ENCODE measurements at places on chromosomes 12 and 14.
A peak's percentile ranks its signal among the peaks of the same experiment; 100 is the strongest.

DNA sequence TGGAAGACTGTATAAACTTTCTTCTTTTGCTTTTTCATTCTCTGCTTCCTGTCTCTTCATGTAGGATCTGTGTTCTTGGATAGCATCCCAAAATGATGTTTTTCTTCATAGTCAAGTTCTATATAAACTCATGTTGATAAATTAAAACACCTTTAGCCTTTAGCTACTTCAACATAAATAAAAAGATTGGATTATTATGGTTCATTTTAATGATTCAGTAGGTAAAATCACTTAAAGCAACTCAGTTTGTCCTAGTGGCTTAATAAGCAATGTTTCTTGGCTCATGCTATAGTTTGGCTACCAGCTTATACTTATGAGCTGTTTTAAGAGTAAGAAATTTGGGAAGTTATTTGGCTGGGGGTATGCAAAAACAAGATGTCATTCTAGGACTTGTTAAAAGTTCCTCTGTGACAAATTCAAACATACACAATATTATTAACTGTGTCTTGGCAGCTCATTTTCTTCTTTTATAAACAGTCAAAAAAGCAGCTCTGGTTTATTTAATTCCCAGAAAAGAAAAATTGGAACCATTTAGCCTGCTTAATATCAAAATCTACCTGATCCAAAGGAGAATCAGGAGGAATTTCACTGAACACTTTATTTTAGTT, 111.4 kb downstream of the TMTC3 start:
- DNase-seq: no peak

- no peak for DNase-seq
Observed at GRCh38 chr14:34640826-34641225, 10.9 kb upstream of the SNX6 start.

- DNase-seq: no peak
Observed at GRCh38 chr12:11667171-11667570, 17.7 kb downstream of the ETV6 start.

DNA sequence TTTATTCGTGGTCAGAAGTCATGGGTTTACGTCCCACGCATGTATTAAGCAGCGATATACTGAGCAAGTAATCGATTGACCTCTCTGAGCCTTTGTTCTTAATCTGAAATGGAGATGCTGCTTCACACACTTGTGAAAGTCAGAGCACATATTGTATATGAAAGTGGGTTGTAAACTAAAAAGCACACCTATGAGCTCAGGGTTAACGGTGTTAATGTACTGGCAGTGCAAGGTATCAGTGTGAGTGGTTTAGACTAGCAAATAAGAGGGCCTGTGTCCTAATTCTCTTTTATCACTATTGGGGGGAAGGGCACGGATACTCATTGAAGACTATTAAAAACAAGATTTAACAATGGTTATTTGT, 676 bp downstream of the MRPL42 start:
- no peak for DNase-seq

- no peak for DNase-seq
Observed at GRCh38 chr14:52329678-52330369, 15.7 kb downstream of the PTGER2 start.

GRCh38 chr14:94823556-94824341, 53.8 kb upstream of the GSC start:
- DNase-seq: peak; percentile 34

GRCh38 chr14:103313704-103314103, 20.3 kb upstream of the EIF5 start:
- DNase-seq: no peak

DNA sequence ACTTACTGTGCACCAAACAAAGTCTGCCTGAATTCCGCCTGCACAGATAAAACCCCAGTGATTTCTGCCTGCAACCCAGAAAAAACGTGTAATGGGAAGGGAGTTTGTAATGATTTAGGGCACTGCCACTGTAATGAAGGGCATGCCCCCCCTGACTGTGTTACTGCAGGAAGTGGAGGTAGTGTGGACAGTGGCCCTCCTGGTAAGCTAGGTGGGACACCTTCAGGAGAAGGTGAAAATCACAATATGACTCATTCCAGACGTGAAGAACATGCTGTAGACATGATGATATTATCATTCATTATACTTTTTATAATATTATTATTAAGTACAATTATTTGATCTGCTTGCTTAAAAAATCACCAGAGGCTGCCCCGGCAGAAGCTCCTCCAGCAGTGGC, 59.2 kb downstream of the MAPKAPK5 start:
- DNase-seq: no peak

GRCh38 chr12:49347311-49348193, 864 bp downstream of the DNAJC22 start:
- peak; percentile 67 for DNase-seq

- DNase-seq: no peak
Observed at GRCh38 chr12:79662046-79662811, 28.5 kb downstream of the PAWR start.

DNA sequence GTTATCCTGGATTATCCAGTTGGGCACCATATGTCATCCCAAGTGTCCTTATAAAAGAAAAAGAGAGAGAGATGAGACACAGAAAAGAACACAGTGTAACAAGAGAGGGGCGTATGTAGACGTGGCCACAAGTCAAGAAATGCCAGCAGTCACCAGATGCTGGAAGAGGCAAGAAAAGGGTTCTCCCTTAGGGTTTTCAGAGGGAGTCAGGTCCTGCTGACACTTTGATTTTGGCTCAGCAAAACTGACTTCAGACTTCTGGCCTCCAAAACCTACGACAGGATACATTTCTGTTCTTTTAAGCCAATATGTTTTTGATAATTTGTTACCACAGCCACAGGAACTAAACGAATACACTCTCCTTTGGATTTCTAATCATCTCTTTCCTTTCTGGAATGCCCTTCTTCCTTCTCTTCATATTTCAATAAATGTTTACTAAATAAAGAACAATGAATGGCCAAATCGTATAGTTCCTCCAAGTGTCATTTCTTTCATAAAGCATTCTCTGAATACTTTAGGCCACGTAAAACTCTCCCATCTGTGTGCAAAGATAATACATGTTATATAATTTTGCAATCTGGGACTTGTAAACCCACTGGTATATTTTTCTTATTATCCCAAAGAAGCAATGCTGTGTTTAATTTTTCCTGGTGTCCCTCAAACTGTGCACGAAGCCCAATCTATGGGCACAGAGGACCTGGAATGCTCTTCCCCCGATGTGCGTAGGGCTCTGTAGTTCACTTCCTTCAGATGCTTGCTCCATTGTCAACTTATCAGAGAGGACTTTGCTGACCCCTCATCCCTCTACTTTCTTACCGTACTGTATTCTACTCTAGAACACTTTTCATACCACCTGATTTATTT, 303.6 kb downstream of the CEP128 start:
- DNase-seq: peak; percentile 14

- DNase-seq: no peak
Observed at GRCh38 chr12:93968536-93969285, 179.7 kb upstream of the PLXNC1 start.

DNA sequence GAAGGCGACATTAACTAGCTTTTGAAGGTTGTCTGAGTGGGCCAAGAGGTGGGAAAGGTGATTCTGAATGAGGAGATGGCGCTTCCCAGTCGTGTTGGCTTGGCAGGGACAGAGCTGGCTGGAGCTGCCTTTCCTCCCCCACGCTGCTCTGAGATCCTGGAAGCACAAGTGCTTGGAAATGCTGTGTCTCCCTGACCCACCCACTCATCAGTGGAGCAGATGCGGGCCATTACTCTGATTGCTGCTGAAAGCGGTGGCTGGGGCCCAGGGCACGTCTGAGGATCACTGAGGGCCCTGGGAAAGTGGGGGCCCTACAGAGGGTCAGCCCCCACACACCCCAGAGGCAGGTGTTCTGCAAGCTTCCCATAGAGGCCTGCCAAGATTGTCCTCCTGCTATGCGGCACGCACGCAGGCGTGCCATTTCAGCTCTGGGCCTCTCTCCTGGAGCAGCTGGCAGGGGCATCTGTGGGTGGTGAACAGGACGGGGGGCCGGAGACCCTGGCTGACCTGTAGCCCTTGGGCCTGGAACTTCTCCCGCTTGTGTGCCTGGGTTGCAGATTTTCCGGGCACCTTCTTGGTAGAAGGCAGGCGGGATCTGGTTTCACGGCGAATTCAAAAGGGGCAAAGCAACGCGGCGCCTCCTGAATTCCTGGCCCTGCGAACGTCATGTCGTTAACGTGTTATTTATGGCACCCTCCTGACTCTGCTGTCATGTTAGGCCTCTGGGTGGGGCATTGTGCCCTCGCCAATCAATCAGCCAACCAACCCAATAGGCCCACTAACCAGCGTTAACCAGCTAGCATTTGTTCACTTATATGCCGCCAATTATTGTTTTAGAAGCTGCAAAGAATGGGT, 133.8 kb upstream of the TBX3 start:
- no peak for DNase-seq

DNA sequence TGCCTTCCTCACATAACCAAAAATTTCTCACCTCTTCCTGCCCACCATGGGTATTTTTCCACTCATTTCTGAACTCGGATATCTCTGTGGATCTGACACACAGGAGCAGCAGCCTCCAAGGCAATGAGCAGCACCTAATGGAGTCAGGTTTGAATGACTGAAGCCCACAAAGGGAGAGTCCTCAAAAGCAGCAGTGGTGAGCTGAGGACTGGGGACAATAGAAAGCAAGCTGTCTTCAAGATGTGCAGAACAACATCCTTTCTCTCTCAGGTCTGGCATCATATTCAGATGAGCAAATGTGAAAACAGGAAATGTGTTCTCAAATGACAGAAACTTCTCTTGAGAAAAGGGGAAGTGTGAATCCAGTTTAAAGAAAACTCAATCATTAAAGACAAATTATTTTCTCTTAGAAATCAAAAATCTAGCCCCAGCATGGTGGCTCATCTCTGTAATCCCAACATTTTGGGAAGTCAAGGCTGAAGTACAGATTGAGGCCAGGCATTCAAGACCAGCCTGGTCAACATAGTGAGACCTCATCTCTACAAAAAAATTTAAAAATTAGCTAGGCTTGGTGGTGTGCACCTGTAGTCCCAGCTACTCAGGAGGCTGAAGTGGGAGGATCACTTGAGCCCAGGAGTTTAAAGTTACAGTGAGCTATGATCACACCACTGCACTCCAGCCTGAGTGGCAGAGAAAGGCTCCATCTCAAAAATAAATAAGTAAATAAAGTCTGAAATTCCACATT, 54.2 kb downstream of the C12orf42 start:
- no peak for DNase-seq

GRCh38 chr14:93824518-93825234, 36.4 kb upstream of the PRIMA1 start:
- no peak for DNase-seq

- no peak for DNase-seq
Observed at GRCh38 chr14:68651075-68651474, 141.8 kb downstream of the ZFP36L1 start.

GRCh38 chr12:53514628-53515290, 7.5 kb upstream of the NPFF start:
- DNase-seq: no peak

DNA sequence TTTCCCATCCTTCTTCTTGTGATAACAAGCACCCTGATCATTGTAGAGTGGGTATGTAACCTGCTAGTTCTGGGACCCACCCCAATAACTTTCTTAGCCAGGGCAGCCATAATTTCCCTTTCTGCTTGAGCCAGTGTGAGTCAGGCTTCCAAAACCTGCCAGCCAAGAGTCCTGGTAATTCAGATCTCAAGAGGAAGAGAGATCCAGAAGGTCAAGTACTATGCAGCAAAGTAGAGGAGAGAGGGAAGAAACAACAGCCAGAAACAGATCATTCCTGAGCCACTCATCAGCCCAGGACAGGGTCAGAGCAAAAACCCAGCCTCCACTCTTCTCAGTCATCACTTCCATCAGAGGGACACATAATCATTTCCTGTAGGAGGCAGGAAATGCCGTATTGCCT, 182.0 kb downstream of the DICER1 start:
- DNase-seq: peak; percentile 57

- DNase-seq: no peak
Observed at GRCh38 chr12:51548241-51548640, 42.8 kb upstream of the SCN8A start.

GRCh38 chr12:121911824-121912585, 6.4 kb upstream of the CFAP251 start:
- no peak for DNase-seq

DNA sequence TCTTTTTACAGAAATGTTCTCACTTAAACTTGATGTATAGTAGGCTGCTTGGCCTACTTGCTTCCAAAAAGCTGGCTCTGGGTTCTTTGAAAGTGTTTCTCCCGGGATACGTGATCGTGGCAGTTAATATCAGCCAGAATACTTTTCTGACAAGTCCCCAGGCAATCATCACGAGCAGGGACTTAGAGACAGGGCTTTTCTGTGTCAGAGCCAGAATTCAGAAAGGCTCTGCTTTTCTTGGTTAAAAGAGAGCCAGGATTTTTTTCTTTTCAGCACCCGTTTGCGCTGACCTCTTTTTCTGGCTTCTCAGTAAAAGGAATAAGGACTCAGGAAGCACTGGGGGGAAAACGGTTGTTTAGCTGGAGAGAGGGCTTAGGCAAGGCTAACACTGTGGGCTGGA, 57.8 kb upstream of the ARHGAP5 start:
- DNase-seq: no peak

DNA sequence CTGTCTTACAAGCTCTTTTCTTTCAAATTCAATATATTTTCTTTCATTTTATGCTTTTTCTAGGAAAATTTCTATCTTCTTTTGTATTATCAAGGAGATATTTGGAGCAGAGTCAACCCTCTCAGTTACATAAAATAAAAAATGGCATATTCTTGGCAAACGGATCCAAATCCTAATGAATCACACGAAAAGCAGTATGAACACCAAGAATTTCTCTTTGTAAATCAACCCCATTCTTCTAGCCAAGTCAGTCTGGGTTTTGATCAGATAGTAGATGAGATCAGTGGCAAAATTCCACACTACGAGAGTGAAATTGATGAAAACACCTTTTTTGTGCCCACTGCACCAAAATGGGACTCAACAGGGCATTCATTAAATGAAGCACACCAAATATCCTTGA, 20.6 kb downstream of the PIK3C2G start:
- peak; percentile 12 for DNase-seq

DNA sequence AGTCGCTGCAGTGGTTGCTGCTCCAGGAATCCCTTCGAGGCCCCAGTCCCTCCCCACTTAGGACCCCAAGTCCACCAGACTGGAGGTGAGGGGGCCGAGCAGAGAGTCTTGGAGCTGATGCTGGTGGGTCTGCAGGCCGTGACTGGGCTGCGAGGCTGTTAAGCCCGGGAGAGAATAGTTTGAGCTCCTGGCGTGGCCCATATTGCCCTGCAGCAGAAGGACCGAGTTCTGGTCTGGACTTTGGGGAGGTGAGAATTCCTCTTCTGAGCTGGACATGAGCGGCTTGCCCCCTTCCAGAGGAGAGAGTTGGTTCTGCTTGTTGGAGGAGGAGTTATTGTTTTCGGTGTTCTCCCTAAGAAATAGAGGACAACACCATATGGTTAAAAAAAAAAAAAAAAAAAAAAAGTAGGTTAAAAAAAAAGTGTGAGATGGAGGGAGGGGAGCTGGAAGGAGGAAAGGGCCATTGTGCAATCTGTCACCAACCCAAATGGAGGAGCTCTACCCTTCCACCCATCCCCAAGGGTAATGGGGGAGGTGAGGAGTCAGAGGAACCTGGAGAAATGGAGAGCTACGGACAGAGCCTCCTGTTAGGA, 3.0 kb downstream of the SIX1 start:
- DNase-seq: no peak

Data from fibroblast of mammary gland (primary cell).